Epithelial cell of esophagus (primary cell): ENCODE measurements at places on chromosomes 3 and 15.

DNA sequence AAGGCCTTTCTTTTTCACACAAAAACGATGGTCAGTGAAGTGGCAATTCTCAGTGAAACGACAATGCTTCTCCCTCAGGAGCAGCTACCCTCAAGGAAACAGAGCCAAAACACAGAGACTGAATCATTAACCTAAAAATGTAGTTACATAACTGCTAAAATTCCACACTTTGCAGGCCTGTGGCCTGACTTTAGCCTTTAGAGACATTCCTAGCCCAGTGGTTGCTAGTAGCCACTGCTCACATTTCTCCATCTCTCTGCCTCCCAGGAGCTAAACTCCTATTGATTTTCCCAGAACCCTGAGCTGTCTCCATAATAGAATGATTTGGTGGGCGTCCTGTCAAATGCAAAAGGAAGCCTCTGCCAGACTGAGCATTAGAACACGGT is 630.1 kb upstream of the KCNMB2 start:
- no peak for DNase-seq

- DNase-seq = peak; percentile 67
Observed at GRCh38 chr15:42152196-42152920, 4.1 kb downstream of the PLA2G4F start.

DNA sequence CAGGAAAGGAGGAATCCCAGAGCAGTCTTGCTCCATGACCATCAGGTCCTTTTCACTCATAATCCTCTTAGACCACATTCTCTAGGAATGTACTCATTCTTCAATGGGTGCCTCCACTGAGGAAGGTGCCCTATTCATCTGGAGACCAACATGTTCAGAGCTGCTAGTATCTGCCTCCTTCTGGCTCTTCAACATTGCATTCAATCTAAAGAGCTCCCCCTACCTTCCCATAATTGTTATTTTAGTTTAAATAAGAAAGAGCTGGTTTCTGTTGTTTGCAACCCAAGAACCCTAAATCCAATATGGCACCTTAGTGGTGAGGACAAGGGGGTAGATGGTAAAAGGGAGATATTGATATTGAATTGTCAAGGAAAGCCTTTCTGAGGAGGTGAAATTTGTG is 67.6 kb downstream of the SCN11A start:
- peak; percentile 15 for DNase-seq

GRCh38 chr3:192057261-192057660 is 596.3 kb downstream of the PYDC2 start:
- no peak for DNase-seq

- DNase-seq = no peak
Observed at GRCh38 chr15:92848852-92849598, 51.1 kb upstream of the CHD2 start.

GRCh38 chr3:104909721-104910120 is 457.0 kb upstream of the ALCAM start:
- no peak for DNase-seq

GRCh38 chr3:20648294-20648693 is 462.3 kb upstream of the SGO1 start:
- peak; percentile 86 for DNase-seq

DNA sequence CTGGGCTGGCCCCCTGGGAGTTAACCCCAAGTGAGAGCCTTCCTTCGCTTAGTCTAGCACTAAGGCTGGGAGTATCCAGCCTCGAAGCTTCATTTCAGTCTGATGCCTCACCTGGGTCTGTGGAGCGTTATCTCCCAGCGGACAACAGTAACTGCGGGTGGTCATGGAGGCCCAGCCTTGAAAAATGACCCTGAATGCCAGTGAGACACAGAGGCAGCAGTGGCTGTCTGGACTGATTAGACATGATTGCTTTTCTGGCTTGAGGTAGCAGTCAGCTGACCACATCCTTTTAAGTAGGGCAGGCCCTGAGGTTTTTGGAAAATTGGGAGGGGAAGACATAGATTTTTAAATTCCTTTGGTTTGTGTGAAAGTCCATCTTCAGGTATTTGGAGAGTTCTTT is 28.2 kb upstream of the TRIM59 start:
- DNase-seq = no peak

- DNase-seq = no peak
Observed at GRCh38 chr3:20573175-20573574, 387.2 kb upstream of the SGO1 start.

DNA sequence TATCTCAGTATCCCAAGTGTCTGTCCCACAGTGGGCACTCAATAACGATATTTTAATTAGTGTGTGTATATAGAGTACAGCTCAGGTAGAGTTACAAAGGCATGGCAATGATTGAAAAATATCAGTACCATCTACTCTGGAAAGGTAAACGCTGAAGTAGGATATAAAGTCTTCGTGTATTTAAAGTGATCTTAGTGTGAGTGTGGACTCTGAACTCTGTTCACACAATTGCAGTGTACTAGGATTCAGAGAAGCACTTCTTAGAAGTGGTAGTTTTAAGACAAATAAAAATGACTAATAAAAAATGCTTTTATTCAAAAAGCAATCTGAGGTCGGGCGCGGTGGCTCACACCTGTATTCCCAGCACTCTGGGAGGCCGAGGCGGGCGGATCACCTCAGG is 62.9 kb upstream of the RAP2B start:
- DNase-seq = no peak

- no peak for DNase-seq
Observed at GRCh38 chr3:147383617-147384016, 22.7 kb downstream of the ZIC4 start.

DNA sequence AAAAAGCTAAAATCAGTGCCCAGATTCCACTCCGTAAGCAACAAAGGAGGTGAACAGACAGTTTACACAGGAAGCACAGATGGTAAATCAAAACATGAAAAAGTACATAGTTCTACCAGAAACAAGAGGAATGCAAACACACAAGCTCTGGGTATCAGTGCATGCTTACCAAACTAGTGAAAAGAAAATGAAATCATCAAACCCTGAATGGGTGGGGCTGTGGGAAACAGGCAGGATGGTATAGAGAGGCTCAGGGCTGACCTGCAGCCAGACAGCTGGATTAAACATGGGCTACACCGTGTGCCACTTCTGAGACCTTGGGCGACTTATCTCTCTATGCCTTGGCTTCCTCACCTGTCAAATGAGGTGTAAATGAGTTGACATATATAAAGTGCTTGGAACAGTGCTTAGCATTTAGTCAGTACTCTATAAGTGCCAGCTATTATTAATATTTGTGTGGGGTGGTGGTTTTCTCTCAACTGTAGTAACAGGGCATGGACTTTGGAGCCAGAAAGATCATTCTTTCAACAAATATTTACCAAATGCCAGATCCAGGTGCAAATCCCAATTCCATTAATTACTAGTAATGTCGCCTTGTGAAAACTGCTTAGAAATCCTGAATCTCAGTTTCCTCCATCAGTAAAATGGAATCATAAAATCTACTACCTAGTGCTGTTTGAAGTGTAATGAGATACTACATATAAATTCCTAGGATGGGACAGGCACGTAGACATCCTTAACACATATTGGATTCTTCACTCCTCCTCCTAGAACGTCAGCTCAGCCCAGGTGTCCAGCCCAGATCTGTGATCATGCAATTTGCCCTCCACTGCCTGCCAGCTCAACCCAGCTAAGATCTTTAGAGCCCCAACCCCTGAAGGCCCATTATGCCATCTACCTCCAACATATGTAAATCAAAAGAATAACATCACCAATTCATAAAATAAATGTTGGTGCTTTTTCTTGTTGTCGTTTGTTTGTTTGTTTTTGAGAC is 55.5 kb upstream of the SMAD3 start:
- DNase-seq = peak; percentile 51

DNA sequence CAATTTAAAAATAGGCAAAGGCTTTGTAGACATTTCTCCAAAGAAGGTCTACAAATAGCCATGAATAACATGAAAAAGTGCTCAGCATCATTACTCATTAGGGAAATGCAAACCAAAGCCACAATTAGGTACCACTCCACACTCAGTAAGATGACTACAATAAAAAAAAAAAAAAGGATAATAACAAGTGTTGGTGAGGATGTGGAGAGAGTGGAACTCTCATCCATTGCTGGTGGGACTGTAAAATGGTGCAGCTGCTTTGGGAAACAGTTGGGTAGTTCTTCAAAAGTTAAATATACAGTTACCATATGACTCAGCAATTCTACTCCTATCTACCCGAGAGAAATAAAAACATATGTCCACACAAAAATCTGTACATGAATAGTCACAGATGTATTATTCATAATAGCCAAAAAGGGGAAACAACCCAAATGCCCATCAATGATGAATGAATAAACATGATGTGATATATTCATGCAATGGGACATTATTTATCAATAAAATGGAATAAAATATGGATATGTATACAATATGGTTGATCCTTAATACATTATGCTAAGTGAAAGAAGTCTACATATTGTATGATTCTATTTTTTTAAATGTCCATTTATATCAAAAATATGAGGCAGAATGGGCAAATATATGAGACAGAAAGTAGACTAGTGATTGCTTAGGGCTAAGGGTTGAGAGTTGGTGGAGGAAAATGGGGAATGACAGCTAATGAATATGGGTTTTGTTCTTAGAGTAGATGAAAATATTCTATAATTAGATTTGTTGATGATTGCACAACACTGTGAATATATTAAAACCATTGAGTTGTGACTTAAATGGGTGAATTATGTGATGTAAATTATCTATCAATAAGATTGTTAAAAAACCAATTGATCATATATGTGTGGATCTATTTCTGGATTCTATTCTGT is 66.1 kb upstream of the SMAD3 start:
- no peak for DNase-seq

DNA sequence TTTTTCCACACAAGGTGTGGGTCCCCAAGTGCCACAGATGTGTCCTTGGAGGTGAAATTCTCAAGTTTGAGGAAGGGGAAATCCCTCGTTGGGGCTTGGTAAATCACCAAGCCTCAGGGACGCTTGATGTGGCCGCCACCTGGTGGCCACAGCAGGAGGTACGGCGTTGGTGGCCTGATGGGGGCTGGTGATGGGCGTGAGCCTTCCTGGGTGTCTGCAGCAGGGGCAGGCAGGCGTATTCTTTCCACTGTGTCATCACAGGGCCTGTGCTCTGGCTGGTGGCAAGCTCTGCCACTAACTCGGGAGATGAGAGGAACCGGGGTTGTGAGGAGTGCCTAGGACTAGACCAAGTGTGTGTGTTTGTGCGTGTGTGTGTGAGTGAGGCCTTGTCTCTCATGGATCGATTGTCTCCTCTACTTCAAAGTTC is 4.2 kb downstream of the ACOX2 start:
- peak; percentile 78 for DNase-seq

DNA sequence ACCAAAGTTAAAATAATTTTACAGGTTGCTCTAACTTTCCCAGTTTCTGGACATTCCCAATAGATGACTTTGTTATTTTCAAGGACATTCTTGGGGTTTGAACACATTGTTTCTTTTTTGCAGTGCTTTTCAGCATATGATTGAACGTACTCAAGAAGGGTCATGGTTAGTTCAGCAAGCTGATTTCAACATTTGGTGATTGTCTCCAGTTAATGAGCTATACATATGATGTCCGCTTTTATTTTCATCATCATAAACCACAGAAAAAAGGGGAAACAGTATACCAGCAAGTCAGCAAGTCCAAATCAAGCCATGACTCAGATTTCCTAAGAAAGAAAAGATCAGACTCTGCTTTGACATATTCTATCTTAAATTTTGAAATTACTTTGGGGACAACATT is 69.4 kb downstream of the B3GALNT1 start:
- no peak for DNase-seq

DNA sequence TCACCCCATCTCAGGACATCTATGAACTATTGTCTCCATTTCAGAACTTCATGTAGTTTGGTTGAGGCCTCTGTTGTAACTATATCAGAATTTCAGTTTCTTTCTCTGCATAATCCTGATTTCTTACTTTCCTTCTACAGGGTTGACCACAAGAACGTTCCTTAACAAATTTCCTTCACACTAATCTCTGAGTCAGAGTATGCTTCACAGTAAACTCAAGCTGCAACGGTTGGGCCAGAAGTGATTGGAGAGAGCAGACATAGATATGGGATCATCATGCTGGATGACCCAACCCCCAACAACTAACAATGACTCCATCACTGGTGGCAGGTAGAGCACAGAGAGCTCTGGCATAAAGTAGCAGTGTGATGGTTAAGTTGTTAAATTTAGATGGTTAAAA is 128.8 kb upstream of the OSTN start:
- peak; percentile 93 for DNase-seq

DNA sequence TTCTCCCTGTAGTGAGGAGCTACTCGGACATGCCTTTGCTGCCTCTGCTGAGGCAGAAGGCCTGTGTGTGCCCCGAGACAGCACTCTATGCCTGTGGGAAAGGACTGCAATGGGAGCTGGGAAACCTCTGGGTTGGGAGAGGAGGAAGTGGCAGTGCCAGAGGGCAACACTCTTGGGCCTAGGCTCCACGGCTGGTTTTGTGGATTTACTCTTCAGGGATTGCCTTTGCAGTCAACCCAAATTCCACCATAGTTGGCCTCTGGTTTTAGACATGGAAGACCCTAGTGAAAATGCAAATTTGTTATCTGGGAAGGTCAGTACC is 46.8 kb downstream of the ITGA11 start:
- no peak for DNase-seq

GRCh38 chr3:42756681-42757213 is 16.3 kb downstream of the CCDC13 start:
- DNase-seq = no peak

DNA sequence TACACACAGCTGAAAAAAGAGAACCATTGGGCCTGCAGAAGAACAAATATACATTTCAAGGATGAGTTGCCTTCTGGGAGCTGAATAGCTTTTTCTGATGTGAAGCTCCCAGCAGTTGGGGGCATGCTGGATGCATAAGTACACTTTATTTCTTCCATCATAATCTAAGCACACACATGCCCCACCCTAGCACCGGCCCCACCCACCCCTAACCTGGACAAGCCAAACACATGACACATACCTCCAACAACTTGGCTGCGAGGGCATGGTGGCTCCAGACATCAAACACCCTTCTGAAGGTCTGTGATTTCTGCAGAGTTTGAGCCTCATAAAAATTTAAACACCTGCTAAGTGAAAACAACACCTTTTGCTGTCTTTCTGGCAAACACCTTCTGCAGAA is 307.2 kb upstream of the TRIM42 start:
- DNase-seq = peak; percentile 33

- DNase-seq = no peak
Observed at GRCh38 chr3:106745344-106746168, 631.7 kb upstream of the CCDC54 start.

- no peak for DNase-seq
Observed at GRCh38 chr3:105042586-105042985, 324.1 kb upstream of the ALCAM start.

- DNase-seq = no peak
Observed at GRCh38 chr3:16104156-16104555, 70.3 kb upstream of the GALNT15 start.

DNA sequence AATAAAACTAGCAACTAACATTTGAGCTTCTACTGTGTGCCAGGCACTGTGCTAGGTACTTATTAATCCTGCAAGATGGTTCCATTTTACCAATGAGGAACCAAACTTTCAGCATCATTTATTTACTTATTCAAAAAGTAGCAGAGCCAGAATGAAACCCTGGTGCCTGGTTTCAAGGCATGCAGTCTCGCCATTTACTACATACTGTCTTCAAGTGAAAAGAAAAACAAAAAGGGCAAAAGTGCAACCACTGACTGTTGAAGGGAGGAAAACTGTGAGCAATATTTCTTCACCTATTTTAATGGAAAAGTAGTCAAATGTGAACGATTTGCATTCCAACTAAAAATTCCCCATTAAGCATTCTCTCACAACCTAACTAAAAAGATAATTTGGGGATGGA is 8.7 kb downstream of the DCUN1D1 start:
- DNase-seq = no peak
